ENCODE measurements at places on chromosomes 7 and 10.

GRCh38 chr7:66847879-66848790 lies 72.9 kb upstream of the TMEM248 start:
- H3K4me1 ChIP-seq: peaks cover 5% of the 10 kb centered on the region
- H3K27me3 ChIP-seq: no peaks in the 10 kb centered on the region
- H3K4me3 ChIP-seq: no peak overlapping the region
- H3K36me3 ChIP-seq: no peaks in the 10 kb centered on the region
- peak; percentile 92 for DNase-seq

- peaks cover 36% of the 10 kb centered on the region for H3K36me3 ChIP-seq
- no peaks in the 10 kb centered on the region for H3K27me3 ChIP-seq
- H3K27ac ChIP-seq: no peak overlapping the region
Observed at GRCh38 chr10:103451091-103451813, 918 bp downstream of the CALHM2 start.

GRCh38 chr7:156220701-156221100 lies 408.4 kb upstream of the SHH start:
- H3K27ac ChIP-seq: no peak overlapping the region
- no peak for DNase-seq
- H3K4me3 ChIP-seq: no peak overlapping the region

GRCh38 chr10:77131214-77131613 lies 506.4 kb downstream of the KCNMA1 start:
- no peaks in the 10 kb centered on the region for H3K36me3 ChIP-seq
- no peak overlapping the region for H3K27ac ChIP-seq
- no peak overlapping the region for H3K4me3 ChIP-seq
- no peaks in the 10 kb centered on the region for H3K27me3 ChIP-seq
- peak; percentile 26 for DNase-seq

- no peak overlapping the region for H3K4me3 ChIP-seq
- no peak for DNase-seq
- H3K27ac ChIP-seq: no peak overlapping the region
Observed at GRCh38 chr7:157422279-157422678, 85.5 kb downstream of the DNAJB6 start.

- H3K27ac ChIP-seq: no peak overlapping the region
- H3K36me3 ChIP-seq: no peaks in the 10 kb centered on the region
- no peak overlapping the region for H3K4me3 ChIP-seq
- peaks cover 8% of the 10 kb centered on the region for H3K27me3 ChIP-seq
- peak; percentile 77 for DNase-seq
- peaks cover 6% of the 10 kb centered on the region for H3K4me1 ChIP-seq
Observed at GRCh38 chr10:112842832-112843360, 107.2 kb upstream of the TCF7L2 start.

DNA sequence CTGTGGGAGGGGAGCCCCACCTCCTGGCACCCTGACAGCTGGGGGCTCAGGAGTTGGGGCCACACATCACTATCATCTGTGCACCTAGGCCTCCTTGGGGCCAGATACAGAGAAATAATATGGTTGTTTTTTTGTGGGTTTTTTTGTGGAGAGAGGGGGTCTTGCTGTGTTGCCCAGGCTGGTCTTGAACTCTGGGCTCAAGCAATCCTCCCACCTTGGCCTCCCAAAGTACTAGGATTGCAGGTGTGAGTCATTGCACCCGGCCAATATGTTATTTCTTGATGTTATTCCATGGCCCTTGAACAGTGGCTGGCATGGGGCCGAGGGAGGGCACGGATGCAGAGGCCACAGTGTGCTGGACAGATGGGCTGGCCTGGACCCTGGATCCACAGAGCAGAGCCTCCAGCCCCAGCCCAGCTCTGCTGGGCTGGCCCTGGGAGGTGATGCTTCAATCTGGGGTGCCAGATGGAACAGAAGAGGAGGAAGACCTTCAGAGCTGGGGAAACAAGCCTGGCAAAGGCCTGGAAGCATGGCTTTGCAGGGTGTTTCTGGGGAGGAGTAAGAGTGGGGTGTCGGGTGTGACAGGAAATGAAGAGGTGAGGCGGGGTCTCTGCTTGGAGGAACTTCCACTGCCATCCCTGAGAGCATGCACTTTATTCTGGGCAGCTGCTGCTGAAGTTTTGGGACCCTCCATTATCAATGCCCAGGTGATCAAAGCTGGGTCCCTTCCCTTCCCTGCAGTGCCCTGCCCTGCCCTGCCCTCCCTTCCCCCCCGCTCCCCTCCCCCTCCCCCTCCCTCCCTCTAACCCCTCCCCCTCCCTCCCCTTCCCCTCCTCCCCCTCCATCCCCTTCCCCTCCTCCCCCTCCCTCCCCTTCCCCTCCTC lies 3.7 kb upstream of the FZD9 start:
- DNase-seq: no peak
- no peak overlapping the region for H3K27ac ChIP-seq
- H3K27me3 ChIP-seq: no peaks in the 10 kb centered on the region

Data from mesenchymal stem cell (in vitro differentiated cells and primary cell).